Lung microvascular endothelial cell (primary cell): ENCODE measurements at places on chromosomes 3 and 15.

GRCh38 chr3:882533-882932, 210.3 kb upstream of the CNTN6 start:
- no peak for DNase-seq

DNA sequence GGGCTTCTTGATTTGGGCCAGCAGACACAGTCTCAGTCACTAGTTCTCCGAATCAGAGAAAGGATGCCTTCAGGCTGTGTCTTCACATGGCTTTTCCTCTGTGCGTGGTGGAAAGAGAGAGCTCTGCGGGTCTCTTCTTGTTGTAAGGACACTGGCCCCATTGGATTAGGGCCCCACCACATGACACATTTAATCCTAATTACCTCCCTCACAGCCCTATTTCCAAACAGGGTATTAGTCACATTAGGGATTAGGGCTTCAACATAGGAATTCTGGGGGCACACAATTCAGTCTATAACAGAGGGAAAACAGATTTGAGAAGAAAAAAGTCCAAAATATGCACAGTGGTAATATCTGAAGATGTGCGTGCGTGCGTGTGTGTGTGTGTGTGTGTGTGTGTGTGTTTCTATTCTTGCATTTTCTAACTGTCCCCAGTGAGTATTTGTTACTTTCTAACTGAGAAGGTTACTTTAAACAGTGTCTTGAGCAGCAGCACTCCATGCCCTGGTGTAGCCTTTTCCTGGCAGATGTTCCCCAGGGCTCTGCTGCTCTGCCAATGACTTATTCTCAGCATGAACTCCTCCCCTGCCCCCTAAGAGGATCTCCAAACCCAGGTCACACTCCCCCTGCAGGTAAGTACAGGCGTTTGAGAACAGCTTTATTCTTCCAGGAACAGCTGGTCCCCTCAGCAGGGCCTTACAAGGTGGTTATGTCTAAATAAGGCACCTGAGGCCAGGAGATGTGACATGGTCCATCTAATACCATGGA, 72.9 kb downstream of the RPL39L start:
- DNase-seq: peak; percentile 43

DNA sequence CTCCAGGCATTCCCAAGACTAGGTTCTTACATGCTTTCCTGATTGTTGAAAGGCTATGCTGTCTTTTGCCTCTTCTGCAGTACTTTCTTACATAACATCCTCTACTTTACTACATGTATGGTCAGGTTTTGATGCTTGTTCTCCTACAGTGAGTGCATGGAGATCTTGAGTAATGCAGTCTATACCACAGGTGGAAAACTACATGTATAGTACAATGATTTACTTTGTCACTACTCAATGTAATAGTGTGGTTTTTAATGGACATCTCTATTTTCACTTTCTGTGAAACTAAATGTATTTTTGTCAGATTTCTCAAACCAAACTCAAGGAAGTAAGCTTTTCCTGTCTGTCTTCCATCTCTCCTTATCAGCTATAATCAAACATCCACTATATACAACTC, 657.0 kb downstream of the TUSC7 start:
- no peak for DNase-seq

GRCh38 chr15:90063770-90064247, 38.5 kb downstream of the IDH2 start:
- DNase-seq: no peak

DNA sequence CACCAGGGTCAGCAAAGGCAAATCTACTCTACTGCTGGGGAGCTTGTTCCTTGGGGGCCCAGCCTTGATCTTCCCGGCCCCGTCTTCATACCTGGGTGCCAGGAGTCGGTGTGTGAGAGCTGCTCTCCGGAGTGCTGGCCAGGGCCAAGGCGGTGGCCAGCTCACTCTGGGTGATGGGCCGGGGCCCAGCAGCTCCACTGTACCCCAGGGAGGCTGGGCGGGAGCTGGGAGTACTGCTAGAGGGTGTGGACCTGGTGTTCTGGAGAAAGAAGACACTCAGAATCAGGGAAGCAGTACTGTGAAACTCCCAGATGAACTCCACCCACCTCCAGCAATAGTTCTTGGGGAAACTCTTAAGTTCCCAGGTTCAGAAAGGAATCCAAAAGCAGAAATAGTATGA, 11.9 kb downstream of the UBL7 start:
- DNase-seq: no peak

DNA sequence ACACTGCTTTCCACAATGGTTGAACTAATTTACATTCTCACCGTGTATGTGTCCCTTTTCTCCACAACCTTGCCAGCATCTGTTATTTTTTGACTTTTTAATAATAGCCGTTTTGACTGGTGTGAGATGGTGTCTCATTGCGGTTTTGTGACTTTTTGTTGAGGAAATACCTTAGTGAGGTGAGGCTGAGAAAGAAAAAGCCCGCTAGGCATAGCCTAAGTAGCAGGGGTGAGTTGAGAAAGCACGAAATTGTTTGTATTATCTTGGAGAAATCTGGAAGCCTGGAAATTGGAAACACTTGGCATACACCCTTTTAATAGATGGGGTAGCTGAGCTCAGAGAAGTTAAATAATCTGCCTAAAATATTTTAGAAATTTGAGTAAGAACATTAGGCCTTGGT, 61.5 kb upstream of the CFAP161 start:
- DNase-seq: no peak

- DNase-seq: no peak
These were observed 104.4 kb upstream of the GOLGA6L6 start for GRCh38 chr15:20645956-20646355.

DNA sequence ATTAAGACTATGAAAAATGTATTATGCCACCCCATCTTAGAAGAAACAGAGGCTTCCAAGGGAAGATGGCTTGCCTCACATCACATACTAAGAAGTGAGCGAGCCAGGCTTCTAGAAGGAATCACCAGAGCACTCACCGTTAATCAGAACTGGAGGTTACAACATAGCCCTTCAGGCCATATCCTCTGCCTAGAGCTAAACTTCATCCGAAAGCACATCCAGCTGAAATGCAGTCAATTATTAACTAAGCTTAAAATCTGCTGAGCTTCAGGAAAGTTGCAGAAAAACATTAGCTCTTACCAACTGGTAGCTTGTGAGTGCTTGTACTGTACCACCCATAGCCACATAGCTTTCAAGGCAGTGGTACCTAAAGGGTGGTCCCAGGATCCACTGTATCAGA, 483.2 kb downstream of the TBL1XR1 start:
- DNase-seq: no peak

- no peak for DNase-seq
These were observed at the start of gene LRRC3B for GRCh38 chr3:26622621-26623418. Gene LRRC3B, plus strand, starts transcription at chr3:26622772. Its CDS starts 86,901 bp downstream, at chr3:26709673.

GRCh38 chr15:31472636-31473384, 146.2 kb downstream of the KLF13 start:
- DNase-seq: peak; percentile 78

- no peak for DNase-seq
These were observed 38.1 kb downstream of the SERPINI1 start for GRCh38 chr3:167773584-167773983.

- peak; percentile 26 for DNase-seq
These were observed 421 bp downstream of the KLHL18 start for GRCh38 chr3:47283193-47283537.

- DNase-seq: peak; percentile 84
These were observed 32.5 kb downstream of the RFTN1 start for GRCh38 chr3:16480861-16481545.

GRCh38 chr15:31296646-31297574, 29.7 kb upstream of the KLF13 start:
- DNase-seq: no peak

DNA sequence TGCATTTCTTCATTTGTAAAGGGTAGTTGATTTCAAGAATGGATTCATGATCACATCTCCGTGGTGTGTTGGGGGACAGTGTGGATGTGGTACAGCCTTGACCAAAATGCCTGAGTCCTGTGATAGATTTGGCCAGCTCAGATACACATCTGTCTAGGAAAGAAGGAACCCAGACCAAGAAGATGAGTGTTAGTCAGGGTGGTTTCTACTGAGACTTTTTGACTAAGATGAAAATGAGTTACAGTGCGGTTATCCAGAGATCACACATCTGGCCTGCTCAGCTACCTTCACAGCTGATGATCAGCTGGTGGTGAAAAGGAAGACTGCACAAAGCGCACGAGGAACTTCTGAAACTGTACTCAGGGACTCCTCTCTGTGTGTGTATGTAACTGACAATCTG, 68.0 kb downstream of the FNDC3B start:
- no peak for DNase-seq

- no peak for DNase-seq
These were observed 51.1 kb downstream of the CPNE4 start for GRCh38 chr3:131983689-131984088.

GRCh38 chr3:134249935-134250716, 533 bp downstream of the RYK start:
- DNase-seq: peak; percentile 56

DNA sequence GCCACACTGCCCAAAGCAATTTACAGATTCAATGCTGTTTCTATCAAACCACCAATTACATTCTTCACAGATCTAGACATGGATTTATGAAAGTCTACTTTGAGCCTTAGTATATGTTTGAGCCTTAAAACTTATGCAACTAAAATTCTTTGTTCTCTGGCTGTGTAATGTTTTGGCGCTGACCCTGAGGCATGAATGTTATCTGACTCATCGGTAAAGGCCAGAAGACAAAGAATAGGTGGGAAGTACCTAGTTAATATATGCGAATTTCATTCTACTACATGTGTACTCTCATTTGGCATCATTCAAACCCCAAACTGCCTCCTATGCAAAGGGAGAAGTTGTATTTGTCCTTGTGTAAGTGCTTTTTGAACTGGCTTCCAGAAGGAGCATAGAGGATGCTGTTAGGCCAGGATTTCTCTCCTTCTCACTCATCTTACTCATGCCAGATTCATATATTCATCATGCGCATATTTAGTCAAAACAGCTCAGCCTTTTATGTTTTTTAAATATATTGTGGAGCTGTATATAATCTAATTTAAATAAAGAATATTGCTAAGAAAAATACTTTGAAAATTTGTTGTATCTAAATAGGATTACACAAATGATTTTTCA, 204.2 kb downstream of the NFKBIZ start:
- DNase-seq: peak; percentile 82

GRCh38 chr3:3127432-3128010, 781 bp downstream of the TRNT1 start:
- peak; percentile 7 for DNase-seq

- DNase-seq: peak; percentile 83
These were observed 212.0 kb downstream of the FEZF2 start for GRCh38 chr3:62161371-62161770.

DNA sequence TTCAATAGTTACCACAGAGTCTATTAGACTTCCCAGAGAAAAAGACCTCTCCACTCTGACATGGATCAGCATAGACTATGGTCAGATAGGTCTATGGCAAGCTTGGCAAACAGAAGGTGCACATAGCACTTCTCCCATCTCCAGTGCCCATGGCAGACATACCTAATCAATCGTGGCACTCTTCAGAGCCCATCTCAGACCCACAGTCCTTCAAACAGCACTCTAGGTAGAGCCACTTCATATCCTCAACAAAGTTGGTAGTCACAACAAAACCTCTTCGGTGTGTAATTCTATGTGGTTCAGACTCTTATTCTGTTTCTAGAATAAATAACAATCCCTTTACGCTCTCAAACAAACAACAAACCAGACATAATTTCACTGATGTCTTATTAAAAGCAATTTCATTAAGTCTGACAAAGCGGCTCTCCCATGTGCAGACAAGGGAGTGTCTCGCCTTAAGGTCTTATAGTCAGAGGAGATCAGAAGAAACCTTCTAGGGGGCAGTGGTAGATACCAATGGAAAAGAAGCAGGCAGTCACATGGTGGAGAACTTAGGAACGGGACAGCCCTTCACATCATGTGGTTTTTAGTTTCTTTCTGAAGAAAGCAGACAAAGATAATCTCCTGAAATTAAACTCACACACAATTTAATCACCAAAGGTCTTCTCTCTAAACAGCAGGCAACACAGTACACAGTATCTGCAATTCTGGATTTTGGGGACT, 483.4 kb downstream of the FOXP1 start:
- no peak for DNase-seq

DNA sequence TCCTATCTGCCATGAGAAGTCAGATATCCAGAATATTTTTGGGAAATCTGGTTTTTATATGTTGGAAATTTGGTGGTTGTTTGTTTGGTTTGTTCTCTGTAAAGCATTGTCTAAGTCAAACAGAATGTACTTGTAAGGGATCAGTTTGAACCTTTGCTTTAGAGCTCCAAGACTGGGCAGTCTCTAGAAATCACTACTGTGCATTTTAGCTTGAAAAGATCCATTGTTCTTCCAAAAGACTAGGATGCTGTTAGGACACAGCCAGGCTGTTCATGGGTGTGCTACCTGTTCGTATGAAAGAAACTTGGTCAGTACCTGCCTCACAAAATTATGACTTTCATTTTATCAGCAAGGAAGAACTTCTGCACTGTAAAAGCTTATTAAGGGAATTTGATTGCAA, 182.6 kb downstream of the WDR72 start:
- DNase-seq: no peak

- peak; percentile 64 for DNase-seq
These were observed 32.3 kb downstream of the B3GNT5 start for GRCh38 chr3:183285318-183285717.

- DNase-seq: no peak
These were observed 54.5 kb upstream of the FNDC3B start for GRCh38 chr3:171984883-171985282.

GRCh38 chr3:166201476-166201875, 364.3 kb upstream of the BCHE start:
- DNase-seq: no peak

DNA sequence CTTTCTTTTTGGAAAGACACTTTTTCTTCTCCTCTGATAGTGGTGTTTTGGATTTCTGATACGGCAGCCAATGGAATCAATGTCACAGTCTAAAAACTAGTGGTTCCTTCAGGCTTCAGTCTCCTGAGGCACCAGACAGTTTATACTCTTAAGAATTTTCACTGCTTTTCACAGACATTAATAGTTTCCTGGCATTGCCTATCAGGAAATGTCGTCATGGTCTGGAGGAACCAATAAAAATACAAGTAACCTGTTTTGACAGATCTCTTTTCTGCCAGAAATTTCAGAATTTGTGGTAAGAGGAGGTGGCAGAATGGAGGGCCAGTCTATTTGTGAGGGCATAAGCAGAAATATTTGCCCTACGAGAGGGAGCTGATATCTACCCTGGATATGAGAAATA, 44.8 kb downstream of the FILIP1L start:
- DNase-seq: peak; percentile 40

DNA sequence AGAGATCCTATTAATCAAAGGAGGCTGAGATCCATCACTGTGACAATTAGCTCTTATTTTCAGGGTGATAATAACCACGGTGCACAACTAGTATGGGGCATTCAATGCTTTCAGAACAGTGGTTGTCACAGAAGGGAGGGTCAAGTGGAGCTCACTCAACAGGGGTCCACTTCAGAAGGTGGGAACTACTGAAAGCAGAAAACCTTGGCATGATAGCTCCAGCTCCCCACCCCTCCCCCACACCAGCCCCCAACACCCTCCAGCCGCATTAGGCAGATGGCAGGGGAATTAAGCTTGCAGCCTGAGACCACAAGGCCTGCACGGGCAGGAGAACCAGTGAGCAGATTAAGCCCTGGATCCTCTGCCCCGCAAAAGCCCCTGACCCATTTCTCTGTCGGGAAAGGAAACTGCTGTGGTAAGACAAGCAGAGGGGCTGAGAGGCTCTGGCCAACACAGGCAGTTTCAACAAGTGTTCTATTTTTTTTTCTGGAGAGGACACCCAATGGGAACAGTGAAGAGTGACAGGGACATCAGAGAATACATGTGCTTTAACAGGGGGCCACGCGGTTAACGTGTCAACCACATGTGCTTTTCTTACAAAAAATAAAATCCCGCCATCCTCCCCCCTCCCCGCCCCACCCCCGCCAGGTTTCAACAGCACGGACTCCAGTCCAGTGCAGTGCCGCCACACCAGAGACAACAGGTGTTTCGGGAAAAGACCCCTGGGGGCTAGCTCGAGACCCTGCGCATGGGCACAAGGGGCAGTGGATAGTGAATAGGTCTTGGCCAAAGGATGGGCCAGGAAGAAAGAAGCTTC, 997 bp downstream of the FYCO1 start:
- DNase-seq: peak; percentile 22
